ENCODE measurements at places on chromosomes 12 and 14.
A peak's percentile ranks its signal among the peaks of the same experiment; 100 is the strongest.

DNA sequence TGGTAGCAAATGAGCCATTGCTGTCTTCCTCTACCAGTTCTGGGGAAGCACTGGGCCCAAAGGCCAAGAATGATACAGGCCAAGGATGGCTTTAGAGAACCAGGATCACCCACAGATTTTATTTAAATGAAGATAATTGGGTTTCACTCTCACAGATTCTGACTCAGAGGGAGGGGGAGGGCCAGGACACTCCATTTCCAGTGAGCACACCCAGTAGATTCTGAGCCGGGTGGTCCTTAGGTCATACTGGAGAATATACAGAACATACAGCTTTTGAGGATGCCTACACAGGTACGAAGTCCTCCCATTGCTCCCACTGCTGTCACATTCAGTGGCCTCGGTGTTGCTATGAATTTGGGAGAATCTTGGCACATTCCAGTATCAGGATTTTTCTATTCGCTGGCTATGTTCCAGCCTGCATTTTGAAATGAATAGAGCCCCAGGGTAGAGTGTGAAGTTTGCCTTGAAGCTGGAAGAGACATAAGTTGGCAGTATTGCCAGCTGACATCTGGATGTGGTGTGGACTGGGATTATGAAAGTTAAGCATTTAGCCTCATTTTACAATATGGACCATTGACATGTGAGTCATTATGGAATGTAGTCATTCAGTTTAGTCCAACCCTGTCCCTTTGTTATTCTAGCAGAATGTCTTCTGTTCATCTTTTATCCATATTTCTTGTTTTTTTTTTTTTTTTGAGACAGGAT lies 45.8 kb upstream of the POC1B start:
- DNase-seq, result peak; percentile 96

DNA sequence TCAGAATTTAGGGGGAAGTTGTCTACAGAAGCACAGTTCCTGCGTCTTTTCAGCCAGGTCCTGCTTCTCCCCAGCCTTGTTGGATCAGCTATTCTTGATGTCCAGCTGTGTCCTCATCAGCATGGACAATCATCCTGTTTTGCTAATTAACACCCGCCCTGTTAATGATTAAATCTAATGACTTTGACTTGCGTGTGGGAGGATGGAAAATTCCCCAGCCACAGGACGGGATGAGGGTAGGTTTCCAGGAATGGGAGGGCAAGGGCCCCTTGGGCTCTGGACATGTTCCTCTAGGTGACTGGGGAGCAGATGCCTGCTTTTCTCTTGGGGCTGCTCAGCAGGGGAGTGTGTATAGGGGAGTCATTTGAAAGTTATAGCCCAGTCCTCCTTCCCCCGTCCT lies 5.3 kb upstream of the PPP1R1A start:
- DNase-seq, result no peak

- peak; percentile 96 for DNase-seq
Measured at GRCh38 chr12:57454566-57455373, at the start of gene INHBE. Gene INHBE, plus strand, starts transcription at chr12:57455307. Its CDS starts 230 bp downstream, at chr12:57455537.

- DNase-seq, result no peak
Measured at GRCh38 chr14:96139169-96139568, 65.5 kb upstream of the BDKRB2 start.

DNA sequence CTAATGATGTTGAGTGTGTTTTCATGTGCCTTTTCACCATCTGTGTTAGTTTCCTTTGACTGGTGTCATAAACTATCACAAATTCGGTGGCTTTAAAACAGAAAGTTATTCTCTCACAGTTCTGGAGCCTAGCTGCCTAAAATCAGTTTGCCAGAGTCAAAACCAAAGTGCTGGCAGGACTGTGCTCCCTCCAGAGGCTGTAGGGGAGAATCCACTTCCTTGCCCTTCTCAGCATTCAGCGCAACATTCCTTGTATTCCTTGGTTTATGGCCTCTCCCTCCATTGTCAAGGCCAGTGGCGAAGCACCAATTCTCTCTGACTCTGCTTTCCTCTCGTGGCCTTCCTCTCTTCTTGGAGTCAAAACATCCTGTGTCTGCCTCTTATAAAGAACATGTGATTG lies 174.2 kb upstream of the PDE3A start:
- DNase-seq, result peak; percentile 46

- DNase-seq, result no peak
Measured at GRCh38 chr12:131598717-131599116, 112.2 kb upstream of the SFSWAP start.

DNA sequence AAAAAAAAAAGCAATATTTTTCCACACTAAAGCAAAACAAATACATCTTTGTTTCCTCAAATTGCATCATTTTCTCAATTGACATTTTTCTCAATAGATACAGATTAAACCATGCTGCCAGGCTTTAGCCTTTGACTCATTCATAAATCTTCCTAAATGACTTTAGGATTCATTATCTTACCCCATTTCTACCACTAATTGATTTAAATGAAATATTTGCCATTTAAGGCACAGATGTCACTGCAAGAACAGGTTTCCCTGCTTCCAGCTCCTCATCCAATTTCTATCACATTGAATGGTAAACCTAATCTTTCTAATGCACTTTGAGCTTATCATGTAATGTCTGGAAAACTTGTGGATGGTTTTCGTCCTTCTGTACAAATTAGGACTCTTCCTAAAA lies 298.7 kb downstream of the RPL10L start:
- no peak for DNase-seq

GRCh38 chr14:80213602-80214001 lies 2.3 kb upstream of the DIO2 start:
- peak; percentile 87 for DNase-seq

- DNase-seq, result no peak
Measured at GRCh38 chr14:78653173-78653572, 483.0 kb downstream of the NRXN3 start.

- no peak for DNase-seq
Measured at GRCh38 chr12:41302979-41303403, 114.9 kb downstream of the PDZRN4 start.

DNA sequence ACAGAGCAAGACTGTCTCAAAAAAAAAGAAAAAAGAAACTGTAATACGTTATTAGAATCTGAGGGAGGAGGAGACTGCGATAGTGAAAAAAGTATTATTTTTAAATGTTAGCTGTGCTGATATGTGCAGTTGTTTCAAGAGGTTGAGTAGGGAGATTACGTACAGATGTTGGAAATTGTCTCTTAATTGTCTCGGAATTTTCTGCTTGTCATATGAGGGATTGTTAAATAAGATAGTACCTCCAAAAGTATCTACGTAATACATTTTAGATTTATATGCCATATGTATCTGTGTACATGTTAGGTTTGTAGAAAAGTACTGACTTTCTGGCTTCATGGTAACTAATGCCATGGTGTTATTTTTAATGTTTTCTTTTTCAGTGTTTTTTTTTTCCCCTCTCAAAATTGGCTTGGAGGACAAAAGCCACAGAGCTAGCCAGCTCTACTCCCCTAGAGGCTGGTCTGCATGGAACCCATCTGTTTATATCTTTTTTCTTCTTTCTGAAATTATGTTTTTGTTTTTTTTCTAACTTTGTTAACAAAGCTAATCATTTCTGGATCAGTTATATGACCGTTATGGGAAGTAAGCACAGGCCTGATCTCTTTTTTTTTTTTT lies 3.4 kb downstream of the RIMKLB start:
- no peak for DNase-seq

DNA sequence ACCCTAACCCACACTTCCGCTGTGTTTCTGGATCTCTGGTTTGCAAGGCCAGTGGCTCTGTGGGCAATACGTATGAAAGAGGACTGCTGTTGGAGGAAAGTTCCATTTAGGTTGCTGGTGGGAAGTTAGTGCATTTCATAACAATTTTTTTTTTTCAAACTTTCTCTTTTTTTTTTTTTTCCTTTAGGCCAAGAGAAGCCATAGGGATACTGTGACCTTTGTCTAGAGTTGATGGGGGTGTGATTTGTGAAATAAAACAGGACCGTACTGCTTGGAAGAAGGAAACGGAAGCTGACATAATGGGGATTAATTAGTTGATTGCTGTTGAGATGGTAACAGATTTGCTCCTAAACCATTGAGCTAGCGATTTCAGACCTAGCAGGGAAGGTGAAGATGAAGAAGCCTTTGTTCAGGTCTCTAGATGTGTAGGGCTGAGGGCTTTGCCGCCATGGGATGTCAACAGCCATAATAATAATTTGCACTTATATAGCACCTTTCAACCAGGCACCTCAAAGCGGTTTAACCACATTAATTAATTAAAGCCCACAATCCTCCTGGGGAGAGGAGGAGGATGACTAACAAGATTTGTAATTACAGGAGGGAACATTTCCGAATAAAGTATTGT lies 315.3 kb downstream of the ZFP36L1 start:
- DNase-seq, result no peak

DNA sequence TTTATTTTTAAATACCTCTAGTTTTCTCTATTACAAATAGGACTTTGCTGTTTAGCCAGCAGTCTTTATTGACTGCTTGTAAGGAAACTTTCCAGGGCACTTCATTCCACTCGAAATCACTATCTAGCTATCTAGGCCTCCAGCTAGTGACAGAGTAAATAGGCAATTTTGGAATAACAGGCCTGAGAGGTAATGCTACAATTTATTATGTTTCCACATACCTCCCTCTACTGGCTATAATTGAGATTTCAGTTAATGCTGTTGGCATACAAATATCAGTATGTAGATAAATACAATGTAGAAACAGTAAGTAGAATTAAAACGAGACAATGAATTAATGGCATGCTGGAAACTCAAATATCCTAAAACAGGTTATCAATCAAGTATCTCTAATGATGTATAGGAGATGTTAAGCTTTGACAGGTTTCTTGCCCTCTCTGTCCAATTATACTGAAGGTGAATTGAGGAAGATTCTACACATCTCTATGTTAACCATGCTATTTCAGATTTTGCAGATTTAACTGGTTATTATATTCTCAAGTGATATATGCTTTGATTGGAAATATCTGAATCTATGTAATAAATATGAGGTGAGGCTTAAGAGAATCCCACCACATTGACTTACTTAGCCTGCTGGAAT lies 7.2 kb downstream of the DTD2 start:
- DNase-seq, result peak; percentile 62

GRCh38 chr12:7108003-7108795 lies 815 bp downstream of the C1RL start:
- DNase-seq, result peak; percentile 74

- DNase-seq, result no peak
Measured at GRCh38 chr12:4133029-4133428, 140.5 kb upstream of the CCND2 start.

DNA sequence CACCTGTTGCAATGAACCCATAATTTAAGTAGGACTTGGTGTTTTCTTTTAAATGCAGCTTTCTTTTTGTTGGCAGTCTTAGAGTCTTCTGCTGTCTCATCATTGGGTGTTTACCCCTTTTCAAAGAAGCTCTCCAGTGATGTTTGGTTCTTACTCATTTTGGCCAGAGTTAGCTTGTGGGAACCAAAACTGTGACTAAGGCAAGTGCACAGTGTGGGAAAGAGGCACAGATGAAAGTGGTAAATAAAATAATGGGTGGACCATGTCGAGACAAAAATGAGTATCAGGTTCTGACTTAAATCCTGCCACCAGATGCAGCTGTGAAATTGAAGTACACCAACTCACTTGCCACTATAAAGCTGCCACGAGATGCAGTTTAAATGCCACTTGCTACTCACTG lies 615.4 kb upstream of the MIS18BP1 start:
- DNase-seq, result no peak

DNA sequence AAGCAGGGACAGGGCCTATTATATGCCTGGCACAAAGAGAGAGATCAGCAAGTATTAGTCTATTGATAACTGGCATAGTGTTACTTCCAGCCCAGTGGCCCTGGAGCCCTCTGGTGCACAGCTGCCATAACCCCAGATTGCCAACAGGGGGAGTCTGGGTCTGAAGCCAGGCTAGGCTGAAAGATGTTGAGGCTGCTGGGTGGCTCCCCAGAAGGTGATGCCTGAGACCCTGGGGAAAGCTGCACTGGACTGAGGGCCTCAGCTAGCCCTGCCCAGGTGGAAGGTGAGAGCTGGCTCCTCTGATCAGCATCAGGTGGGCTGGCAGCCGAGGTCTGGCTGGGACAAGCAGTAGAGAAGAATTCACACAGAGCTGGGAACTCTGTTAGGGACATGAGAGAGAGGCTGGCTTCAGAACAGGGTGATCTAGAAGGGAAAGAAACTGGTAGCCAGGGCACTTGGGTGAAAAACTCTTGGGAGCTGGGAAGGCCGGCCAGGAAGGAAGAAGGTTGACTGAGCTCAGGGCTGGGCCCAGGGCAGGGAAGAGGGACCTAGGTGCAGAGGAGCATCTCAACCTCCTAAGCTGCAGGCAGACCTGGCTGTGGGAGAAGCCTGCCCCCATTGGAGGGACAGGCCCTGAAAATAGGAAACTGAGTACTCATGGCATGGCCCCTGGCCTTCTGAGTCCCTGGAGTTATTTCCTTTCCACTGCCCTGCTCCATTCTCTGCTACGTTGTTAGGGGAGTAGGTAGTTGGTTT lies 3.9 kb downstream of the GZMH start:
- DNase-seq, result peak; percentile 3

- DNase-seq, result no peak
Measured at GRCh38 chr14:91374879-91375702, 42.5 kb downstream of the CCDC88C start.

- no peak for DNase-seq
Measured at GRCh38 chr14:87989221-87989955, 3.6 kb downstream of the GALC start.

GRCh38 chr12:124413401-124413800 lies 118.5 kb downstream of the RFLNA start:
- no peak for DNase-seq

- DNase-seq, result no peak
Measured at GRCh38 chr12:25730489-25731349, 177.6 kb upstream of the LMNTD1 start.

- DNase-seq, result no peak
Measured at GRCh38 chr12:6310771-6311610, 509 bp downstream of the PLEKHG6 start.

DNA sequence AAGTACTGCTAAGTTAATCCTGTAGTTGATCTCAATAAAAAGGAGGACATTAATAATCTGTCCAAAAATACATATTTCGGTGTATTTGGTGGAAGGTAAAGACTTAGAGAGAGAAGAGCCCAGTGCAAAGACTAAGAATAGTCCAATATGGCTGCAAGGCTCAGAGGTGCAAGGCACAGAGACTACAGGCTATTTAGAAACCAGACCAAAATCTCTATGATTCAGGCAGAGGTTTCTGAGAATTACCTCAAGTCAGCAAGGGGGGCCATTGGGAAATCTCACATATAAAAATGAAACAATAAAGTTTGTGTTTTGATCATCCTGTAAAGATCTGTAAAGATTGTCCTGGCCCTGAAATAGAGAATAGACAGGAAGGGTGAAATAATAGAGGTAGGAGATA lies 1173.0 kb downstream of the VRK1 start:
- DNase-seq, result no peak
